Left renal cortex interstitium (tissue), 4 donors: ENCODE measurements at places on chromosomes 1 and 21.

DNA sequence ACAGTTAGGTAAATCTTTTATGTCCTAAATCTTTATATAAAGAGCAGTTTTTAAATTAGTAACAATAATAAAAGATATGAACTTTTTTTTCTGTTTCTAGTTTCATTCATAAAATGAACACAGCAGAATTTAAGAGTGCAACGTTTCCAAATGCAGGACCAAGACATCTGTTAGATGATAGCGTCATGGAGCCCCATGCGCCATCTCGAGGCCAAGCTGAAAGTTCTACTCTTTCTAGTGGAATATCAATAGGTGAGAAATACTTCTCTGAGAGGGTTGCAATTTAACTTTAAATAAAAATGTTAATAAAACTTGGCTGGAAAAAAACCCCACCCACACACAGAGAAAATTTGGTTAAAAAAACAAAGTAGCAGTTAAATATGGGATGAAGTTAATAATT lies 15.0 kb upstream of the ANGPTL1 start:
- no peak for DNase-seq

DNA sequence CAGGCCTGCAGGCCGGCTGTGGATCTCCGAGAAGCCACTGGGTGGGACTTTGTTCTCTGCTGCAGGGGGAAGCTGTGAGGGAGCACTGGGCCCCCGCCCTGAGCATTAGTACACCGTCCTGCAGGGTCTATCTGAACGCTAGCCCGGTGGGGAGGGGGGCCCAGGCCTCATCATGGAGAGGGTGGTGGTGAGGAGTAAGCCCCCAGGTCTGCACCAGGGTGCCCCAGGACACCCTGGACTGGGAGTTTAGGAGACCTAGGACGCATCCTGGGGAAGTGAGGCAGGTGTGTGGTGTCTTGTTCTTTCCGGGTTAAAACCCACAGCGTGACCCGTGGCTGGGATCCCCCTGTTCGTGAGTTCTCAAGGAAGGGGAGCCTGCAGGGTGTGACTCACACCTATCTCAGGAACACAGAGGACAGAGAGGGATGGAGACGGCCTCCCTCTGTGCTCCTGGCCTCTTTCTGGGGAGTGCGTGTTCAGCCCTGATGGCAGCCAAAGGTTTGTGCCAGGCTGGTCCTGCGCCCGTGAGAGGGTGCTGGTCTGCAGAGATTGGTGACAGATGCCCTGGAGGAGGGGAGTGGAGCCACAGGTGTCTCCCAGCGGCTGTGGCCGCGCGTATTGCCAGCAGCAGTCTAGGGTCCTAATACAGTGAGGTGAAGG lies 44.8 kb downstream of the AGPAT3 start:
- DNase-seq = no peak

DNA sequence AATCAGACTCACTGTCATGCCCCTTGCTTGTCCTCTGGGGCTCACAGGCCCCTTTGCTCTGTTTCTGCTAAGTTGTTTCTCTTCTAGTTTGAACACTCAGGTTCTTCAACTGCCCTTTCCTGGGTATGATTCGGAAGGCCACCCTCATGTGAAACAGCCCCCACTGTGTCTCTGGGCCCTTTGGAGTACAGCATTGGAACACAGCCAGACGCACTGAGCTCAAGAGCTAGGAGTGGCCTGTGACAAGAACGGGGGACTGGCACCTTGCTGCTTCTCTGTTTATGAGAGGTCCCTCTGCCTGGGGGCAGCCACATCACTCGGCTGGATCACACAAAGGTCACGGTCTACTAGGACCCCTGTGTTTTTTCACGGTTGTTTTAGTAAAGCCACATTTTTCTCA lies 114.4 kb upstream of the ZC3H12A start:
- DNase-seq = no peak

DNA sequence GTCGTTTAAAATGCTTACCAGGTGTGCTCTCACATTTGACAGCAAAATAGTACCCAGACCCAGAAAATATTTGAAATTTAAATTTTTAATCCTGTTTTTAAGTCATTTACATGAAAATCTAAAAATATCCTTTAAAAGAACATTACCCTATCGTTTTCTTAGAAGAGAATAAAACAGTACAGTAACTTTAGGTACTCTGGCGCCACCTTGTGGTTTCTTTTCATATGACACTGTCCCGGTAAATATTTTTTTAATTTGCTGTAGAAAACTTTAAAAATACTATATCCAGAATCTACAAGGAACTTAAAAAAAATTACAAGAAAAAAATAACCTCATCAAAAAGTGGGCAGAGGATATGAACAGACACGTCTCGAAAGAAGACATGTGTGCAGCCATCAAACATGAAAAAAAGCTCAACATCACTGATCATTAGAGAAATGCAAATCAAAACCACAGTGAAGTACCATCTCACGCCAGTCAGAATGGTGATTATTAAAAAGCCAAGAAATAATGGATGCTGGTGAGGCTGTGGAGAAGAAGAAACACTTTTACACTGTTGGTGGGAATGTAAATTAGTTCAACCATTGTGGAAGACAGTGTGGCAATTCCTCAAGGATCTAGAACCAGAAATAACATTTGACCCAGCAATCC lies 129.2 kb downstream of the RGS21 start:
- DNase-seq = peak; percentile 17

- no peak for DNase-seq
Measured at GRCh38 chr1:72197786-72198185, 84.6 kb downstream of the NEGR1 start.
